ENCODE measurements at places on chromosomes 7 and 10. TPM values are rescaled to one million over a fixed set of nuclear protein-coding genes. Genes with fewer than 3 reads are reported as not detected.

DNA sequence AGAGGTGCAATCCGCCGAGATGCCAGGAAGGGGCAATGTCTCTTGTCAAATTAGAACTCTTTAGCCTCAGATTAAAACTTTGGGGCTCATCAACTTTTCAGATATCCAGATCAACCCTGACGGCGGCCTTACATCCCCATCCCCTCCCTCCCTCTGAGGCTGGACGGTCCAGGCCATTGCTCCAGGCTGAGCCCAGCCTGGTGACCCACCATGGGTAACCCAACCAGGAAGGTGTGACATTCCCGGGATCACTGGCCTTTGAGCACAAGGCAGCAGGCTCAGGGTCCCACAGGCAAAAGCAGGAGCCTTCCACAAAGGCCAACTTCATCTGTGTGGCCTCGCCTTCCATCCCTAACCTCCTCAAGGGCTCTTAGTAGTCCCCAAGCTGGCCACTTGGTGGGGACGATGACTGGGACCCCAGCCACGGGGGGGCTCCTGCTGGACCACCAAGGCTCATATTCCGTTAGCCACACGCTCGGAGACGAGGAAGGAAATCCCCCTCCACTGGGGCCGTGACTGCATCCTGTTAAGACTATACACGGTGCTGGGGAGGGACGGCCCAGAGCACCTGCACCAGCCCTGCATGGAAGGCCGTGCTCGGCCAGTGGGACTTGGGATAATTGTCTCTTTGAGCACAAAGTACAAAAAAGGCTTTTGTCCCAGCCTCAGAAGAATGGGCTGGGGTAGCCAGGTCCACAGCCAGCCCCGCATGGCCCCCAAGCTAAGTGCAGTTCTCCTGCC lies 62.8 kb downstream of the ZRANB1 start:
- no peak for DNase-seq

DNA sequence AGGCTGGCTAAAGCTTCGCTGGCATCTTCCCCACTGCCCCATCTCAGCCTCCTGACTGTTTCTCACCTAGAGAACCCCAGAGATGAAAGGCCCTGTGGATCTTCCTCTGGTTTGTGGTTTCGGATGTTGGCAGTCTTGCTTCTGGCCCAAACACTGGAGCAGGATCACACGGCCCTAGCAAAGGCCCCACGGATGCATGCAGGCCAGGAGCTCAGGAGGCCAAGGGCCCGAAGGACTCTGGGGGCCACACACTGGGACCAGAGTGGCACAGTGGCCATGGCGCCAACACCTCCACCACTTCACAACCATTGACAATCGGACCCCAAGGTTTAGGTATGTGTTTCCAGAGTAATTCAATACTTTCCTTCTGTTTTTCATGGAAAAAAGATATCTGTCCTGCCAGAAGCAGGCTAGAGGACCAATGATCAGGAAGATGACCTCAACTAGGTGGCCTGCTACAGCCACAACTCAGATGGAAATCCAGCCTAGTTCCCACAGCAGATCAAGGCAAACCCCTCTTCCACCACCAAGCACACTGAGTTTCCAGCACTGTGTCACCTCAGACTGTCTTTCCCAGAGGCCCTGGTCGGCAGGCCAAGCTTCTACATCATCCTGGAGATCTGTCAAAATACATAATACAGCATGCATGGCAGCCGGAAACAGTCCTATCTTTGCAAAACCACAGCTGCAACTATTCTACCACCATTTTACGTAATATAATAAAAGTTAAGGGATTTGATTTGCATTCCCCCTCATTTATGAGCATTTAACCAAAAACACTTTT lies 53.0 kb downstream of the CTBP2 start:
- no peak for DNase-seq

- no peak for DNase-seq
Measured at GRCh38 chr10:72162978-72163377, 52.8 kb upstream of the ANAPC16 start.

DNA sequence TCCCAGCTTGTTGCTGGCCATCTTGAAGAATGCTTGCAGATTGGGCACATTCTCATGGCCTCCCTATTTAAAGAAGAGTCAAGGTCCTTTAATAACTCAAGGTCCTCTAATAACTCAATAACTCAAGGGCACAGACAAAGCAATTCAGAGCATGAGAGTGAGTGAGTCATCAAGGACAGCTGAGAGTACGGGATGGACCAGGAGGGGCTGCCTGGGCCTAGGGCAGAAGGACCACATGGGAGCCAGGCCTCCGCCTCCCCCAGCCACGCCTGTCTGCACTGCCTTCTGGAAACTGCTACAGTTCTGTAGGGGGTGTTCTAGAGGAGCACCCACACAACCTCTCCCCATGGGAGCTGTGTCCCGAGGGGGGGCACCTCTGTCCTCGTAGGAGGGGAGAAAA lies 48.9 kb downstream of the ZNF503 start:
- DNase-seq = no peak

GRCh38 chr7:43637114-43637806 lies 54.4 kb downstream of the STK17A start:
- DNase-seq = no peak

The DENND2A gene
- total RNA-seq = 13.4 TPM

All from G401 (cell line).